ENCODE measurements at places on chromosomes 6 and 20. TPM values are rescaled to one million over a fixed set of nuclear protein-coding genes. Genes with fewer than 3 reads are reported as not detected.

- H3K27ac ChIP-seq, result no peak overlapping the region
- DNase-seq, result no peak
- H3K36me3 ChIP-seq, result no peaks in the 10 kb centered on the region
These were observed 52.1 kb downstream of the PHACTR3 start for GRCh38 chr20:59656417-59656816.

DNA sequence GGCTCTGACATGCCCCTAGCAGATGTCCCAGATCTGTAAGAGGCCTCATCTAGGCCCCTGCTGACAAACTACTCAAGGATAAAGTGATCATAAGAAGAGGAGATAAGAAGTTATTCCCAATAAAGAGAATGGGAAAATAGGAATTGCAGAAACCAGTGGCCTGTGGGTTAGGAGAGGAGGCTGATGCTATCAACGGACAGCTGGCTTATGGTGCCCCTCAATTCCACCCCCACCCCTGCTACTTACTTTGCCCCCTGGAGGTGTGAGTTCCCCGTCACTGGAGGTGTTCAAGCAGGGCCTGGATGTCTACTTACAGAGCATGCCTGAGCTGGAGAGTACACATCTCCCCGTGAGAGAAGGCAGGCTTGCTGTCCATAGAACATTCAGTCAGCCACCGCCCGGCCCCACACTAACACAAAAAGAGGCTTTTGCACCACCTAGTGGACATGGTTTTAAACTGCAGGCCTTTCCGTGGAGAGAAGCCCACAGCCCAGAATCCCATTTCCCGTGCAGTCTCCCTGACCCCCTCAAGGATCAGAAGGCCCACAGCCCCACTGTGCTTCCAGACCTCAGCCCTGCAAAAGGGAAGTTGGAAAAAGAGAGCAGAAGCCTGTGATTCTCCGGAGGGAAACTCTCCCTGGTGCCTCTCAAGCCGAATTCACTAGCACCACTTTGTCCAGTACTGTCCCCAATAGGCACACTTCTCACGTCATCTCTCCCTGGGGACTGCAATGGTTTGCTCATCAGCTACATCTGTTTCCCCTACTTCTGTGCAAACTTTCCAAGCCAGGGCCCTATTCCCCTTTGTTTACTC is 23.8 kb upstream of the BNIP5 start:
- no peak overlapping the region for H3K4me3 ChIP-seq
- peak; percentile 35 for DNase-seq
- H3K36me3 ChIP-seq, result no peaks in the 10 kb centered on the region
- H3K4me1 ChIP-seq, result peaks cover 19% of the 10 kb centered on the region
- H3K27ac ChIP-seq, result no peak overlapping the region
- no peaks in the 10 kb centered on the region for H3K27me3 ChIP-seq

DNA sequence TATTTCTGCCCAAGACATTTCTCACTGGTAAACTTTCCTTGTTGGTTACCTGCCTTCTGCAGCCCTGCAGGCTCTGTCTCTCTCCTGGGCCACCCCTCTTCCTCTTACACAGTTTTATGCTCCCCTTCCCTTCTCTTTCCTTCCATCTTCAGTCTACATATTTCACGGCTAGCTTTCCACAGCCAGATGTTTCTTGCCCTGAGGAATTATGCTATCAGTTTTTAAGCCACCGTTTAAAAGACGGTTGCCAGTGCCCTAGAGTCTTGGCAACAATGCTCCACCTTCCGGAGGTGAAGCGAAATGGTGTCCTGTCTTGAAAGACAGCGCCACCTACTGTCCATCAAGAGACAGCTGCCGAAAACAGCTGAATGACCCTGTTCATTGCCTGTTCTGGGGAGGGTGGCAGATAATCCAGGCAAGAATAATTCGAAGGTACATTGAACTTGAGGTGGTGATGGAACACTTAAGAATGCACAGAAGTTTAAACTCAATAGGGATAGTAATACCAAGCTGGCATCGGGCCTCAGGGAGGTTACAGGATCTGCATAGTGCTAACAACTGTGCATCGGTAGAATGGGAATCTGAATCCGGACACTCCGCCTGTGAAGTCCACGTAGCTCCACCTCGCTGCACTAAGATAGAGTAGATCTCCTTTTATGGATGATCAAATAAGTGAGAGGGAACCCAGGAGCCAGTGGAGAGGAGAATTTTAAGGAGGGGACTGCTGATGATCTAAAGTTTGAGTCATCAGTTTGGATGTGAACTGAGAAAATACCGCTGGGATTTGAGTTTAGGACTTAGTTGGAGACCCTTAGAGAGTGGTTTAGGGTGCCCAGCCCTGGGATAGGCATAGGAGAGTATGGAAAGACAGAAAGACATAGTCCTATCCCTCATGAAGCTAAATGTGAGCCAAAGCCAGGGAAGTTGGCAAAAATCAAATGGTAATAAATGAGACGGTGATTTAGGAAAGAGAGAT is 4.8 kb upstream of the TRIM40 start:
- H3K4me3 ChIP-seq, result no peak overlapping the region
- H3K27me3 ChIP-seq, result peaks cover 25% of the 10 kb centered on the region
- no peaks in the 10 kb centered on the region for H3K36me3 ChIP-seq

GRCh38 chr6:104653781-104654180 is 205.9 kb downstream of the HACE1 start:
- no peaks in the 10 kb centered on the region for H3K4me1 ChIP-seq
- no peaks in the 10 kb centered on the region for H3K36me3 ChIP-seq
- no peak for DNase-seq
- H3K27me3 ChIP-seq, result no peaks in the 10 kb centered on the region
- H3K27ac ChIP-seq, result no peak overlapping the region

- H3K4me1 ChIP-seq, result no peaks in the 10 kb centered on the region
- H3K27ac ChIP-seq, result no peak overlapping the region
- no peak for DNase-seq
- no peaks in the 10 kb centered on the region for H3K27me3 ChIP-seq
- H3K4me3 ChIP-seq, result no peak overlapping the region
These were observed 33.7 kb upstream of the PLEKHG1 start for GRCh38 chr6:150565945-150566344.

DNA sequence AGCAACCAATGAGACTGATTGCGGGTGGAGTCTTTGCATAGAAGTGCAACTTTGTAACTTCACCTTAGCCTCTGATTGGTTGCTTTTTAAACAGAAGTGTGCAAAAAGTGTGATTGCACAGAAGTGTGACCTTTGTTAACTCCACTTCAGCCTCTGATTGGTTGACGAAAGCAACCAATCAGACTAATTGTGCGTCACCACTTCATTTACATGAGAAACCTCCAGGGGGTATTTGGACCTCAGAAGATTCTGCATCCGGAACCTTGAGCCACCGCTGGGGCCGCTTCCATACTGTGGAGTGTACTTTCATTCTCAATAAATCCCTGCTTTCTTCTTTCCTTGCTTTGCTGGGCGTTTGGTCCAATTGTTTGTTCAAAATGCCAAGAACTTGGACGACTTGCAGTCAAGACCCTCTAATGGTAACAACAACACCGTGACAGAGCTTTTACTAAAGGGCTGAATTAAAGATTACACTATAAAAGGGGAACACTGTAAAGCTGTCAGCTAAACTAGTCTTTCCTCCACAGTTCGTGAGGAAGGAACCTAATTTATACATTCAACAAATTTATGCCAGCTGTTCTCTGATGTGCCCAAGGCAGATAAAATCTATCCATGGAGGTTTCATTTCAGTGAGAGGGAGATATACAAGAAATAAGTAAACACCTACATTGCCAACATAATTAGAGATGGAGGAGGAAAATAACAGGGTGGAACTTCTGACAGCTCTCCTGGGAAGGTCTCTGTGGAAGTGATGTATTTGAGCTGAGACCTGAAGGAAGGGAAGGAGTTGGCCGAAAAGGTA is 1.4 kb upstream of the HECA start:
- H3K4me1 ChIP-seq, result peaks cover 56% of the 10 kb centered on the region

TMEM74B gene
- 0.59 TPM for total RNA-seq

- no peaks in the 10 kb centered on the region for H3K36me3 ChIP-seq
- H3K4me1 ChIP-seq, result no peaks in the 10 kb centered on the region
- no peak for DNase-seq
- no peaks in the 10 kb centered on the region for H3K27me3 ChIP-seq
- H3K4me3 ChIP-seq, result no peak overlapping the region
These were observed 80.2 kb downstream of the SRC start for GRCh38 chr20:37426106-37426505.

GRCh38 chr20:32894026-32894483 is 35.3 kb downstream of the EFCAB8 start:
- no peaks in the 10 kb centered on the region for H3K27me3 ChIP-seq
- no peak overlapping the region for H3K27ac ChIP-seq
- peaks cover 14% of the 10 kb centered on the region for H3K4me1 ChIP-seq
- H3K4me3 ChIP-seq, result no peak overlapping the region
- DNase-seq, result no peak

GRCh38 chr20:56454754-56455153 is 13.7 kb upstream of the RTF2 start:
- no peak overlapping the region for H3K27ac ChIP-seq
- DNase-seq, result no peak
- no peak overlapping the region for H3K4me3 ChIP-seq
- no peaks in the 10 kb centered on the region for H3K4me1 ChIP-seq
- H3K36me3 ChIP-seq, result no peaks in the 10 kb centered on the region

DEFB124 gene
- not detected for total RNA-seq
